GM13976 (cell line): ENCODE measurements at places on chromosomes 6 and 20.

DNA sequence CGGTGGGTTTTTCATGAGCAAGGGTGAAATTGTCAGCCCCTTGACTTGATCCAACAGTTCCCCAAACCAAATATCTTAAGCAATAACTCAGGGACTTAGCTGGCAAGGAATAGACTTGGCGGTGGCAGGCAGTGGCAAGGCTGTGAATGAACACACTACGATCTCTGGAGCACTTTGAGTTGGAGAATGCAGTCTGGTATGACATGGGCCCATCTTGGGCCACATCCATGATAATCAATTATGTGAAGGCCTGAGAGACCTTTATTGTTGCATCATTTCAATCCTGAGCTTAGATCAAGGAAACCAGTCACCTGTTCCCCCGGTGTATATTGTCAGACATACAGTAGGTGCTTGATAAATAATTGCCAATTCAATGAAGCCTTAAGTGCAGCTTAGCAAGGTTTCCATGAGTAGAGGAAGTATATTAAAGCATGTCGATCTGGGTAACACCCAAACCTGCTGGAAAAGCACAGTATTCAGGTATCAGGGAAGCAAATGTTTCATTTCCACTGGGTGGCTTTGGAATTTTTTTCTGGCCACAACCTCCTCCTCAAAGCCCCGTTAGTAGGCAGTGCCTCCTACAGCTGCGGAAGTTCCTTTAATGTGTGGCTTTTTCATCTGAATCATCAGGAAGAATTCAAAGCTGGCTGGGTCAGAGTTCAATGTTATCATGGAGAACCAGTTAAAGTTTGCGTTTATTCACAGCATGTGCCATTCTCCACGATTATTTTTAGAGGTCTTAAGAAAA, 10.2 kb downstream of the CASS4 start:
- no peak for DNase-seq

GRCh38 chr6:115001731-115002350, 659.0 kb upstream of the HS3ST5 start:
- DNase-seq = no peak

- DNase-seq = no peak
Measured at GRCh38 chr20:62554214-62554897, 78.6 kb upstream of the GATA5 start.

DNA sequence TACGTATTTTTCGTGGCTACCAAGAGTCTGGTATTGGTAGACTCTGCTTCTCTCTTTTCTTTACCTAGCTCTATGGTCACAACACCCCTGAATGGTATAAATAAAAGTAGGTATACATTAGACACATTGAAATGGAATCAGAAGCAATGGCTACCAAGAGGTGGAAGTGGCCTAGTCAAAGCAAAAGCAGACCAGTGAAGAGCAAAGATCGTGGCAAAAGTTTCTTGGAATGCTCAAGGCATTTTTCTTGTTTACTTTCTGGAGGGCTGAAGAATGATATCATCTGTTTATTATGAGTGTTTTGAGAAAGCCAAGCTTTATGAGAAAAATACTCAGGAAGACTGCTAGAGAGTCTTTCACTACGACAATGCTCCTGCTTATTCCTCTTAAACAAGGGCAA, 28.6 kb upstream of the MOCS1 start:
- DNase-seq = no peak
